ENCODE measurements at places on chromosomes 1 and 21.

DNA sequence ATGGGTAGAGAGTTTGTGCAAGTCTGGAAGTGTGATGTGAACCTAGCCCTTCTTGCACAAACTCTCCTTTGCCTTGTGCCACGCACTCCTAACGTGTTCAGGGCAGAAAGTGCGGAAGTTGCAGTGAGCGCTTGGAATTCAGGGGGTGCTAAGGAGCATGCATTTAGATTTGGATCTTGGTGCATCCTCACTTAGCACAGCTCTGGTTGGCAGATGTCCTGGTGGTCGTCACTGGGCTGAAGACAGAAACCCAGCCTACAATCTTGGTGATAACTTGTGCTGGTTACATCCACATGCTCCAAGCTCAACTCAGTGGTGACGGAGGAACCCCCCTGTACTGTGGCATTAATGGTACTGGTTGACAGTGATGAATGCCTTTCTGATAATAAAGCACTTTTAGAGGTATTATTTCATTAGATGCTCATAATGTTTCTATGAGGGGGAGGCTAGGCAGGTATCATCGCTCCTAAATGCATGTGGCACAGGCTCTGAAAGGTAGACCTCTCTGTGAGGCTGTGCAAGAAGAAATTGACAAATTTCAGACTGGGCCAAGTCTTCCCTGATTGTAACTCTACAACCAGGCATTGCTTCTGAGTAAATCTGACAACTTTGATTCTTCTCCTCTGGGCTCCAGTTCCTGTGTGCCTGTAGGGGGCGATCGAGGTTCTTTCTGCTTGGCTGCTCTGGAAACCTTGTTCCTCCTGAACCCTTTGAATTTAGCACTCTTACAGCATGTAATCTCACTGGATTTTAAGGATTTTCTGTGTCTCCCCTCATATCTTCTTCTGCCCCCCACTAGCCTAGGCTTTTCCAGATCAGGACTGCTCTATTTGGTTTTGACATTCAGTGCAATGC, 40.6 kb downstream of the MAPKAPK2 start:
- no peak for DNase-seq

GRCh38 chr1:228010921-228011320, 4.1 kb downstream of the WNT3A start:
- DNase-seq = no peak

DNA sequence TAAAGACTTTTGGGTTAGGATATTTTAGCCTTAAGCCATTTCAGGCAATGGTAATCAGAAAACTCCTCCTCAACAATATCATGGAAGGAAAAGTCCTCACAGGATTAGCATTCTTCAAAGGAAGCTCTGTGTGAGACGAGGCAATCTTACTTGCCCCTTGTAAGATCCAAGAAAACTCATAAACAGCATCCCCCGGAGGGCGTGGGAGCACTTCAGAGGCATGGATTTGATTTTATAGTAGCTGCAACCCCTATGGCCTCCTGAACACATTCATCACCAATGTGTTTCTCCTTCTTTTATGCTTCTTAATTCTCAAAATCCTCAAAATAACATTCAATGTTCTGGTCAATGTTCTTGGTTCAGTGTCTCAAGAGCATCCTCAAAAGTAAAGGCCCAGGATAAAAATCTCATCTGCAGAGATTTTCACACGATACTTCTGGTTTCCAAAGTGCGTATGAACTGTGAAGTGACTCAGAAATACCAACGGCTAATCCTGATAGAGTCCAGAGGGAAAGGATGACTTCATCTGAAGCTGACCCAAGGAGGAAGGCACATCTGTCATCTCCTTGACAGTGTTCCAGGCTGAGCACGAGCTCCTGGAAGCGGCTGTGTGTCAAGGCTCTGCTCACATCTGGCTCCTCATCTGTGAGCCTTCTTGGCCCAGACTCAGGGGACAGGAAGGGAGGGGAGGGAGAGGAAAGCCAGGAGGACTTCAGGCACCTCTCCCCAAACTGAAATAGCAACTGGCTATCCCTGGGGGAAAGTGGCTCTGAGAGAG, 49.3 kb upstream of the PSEN2 start:
- DNase-seq = peak; percentile 91

DNA sequence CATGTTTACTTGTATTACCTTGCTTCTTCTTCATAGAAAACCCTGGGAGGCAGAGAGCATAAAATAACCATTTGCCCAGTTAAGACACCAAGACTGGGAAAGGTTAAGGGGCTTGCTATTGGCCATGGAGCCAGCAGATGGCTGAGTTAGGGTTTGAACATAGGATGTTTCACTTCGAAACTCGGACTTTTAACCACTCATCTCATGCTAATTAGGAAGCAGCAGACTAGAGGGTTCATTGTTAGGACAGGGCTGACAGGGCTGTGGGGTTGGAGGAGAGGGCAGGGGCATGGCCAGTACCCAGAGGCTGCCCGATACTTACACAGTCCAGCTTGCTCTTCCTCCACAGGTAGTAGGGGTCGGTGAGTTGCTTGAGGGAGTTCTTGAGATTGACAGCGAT, 17.0 kb downstream of the SLC26A9 start:
- no peak for DNase-seq

All from AG09309 (cell line).